MG63 (cell line): ENCODE measurements at places on chromosomes 1 and 21. TPM values are rescaled to one million over a fixed set of nuclear protein-coding genes. Genes with fewer than 3 reads are reported as not detected.

Gene PRRX1
- total RNA-seq = 0.27 and 1.2 TPM in 2 replicates

Gene LAMC2
- 0.10 and 0.16 TPM in 2 replicates for total RNA-seq

- DNase-seq = no peak
These were observed 159.5 kb upstream of the KCTD3 start for GRCh38 chr1:215407575-215407974.

GRCh38 chr21:42336054-42336453 is 14.7 kb downstream of the TFF2 start:
- no peak for DNase-seq

DNA sequence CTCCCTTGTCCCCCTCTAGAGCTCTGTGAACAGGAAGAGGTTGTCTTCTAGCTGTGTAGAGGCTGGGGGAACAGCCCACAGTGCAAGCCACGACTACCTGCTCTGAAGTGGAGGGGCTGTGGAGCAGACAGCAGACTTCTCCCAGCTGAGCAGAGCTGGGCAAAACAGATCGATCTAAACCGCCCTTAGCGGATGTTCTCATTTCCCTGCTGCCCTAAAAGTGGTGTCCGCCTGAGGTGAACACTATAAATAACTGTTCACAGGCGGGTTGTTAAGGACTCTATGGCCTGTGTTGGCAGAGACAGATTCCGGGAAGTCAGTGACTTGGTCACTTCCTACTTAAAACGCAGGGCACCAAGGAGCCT is 203.2 kb downstream of the RHOU start:
- DNase-seq = no peak

- no peak for DNase-seq
These were observed 6.0 kb downstream of the DLGAP3 start for GRCh38 chr1:34923490-34923889.

- peak; percentile 52 for DNase-seq
These were observed 115.6 kb downstream of the BRINP2 start for GRCh38 chr1:177286396-177286795.
